ENCODE measurements at places on chromosomes 12 and 14. TPM values are rescaled to one million over a fixed set of nuclear protein-coding genes. Genes with fewer than 3 reads are reported as not detected.

- DNase-seq = no peak
Measured at GRCh38 chr12:6092784-6093722, 31.4 kb downstream of the VWF start.

GRCh38 chr14:92430686-92431085 is 82.9 kb upstream of the RIN3 start:
- DNase-seq = no peak

DNA sequence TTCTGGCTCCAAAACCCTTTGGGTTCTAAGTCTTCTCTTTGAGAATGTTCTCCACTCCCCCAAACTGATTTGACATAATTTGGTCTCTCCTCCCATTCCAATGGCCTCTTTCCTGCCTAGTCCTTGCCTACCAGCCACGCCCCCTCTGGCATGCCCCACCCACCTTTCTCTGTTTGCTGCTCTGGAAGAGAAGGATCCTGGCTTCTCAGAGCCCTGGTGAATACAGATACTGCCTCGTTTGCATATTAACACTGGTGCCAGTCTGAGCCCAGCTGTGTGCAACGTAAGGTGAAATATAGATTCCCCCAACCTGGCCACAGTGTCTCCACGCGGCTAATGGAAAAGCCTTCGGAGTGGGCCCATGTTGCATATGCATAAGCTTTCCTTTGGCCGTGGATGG is 79.7 kb downstream of the PAPOLA start:
- DNase-seq = no peak

DNA sequence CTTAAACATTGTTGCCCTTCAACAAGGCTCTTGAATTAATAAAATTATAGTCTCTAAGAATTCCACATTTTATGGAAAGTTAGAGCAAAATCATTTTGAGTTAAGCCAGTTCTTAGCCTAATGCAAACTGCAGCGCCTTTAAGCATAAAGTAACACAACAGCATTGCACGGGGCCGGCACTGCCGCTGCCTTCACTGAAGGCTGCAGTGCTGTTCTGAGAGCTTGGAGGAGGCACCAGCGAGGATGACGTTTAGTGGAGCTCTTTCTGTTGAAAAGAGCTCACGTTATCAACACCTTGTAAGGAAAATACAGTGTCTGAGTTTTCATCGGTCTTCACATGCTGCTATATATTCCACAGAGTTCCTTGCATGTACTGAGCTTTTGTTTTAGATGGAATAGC is 38.3 kb upstream of the DYNC1H1 start:
- no peak for DNase-seq

GRCh38 chr12:25361511-25361910 is 110.8 kb upstream of the KRAS start:
- no peak for DNase-seq

DNA sequence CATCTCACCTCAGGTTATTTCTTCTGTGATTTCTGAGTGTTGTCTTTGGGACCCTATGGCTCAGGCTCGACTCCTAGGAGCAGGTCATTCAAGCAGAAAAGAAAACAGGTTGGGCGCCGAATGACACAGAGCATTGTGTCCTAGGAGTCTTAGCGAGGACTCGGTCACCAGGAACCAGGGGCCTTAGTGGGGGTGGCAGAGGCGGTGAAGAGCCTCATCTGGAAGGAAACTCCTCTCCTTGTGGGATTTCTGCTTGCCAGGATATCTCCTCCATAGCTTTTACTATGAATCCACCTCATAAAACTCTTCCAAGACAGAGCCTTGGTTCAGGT is 630 bp downstream of the PLEKHH1 start:
- no peak for DNase-seq

DNA sequence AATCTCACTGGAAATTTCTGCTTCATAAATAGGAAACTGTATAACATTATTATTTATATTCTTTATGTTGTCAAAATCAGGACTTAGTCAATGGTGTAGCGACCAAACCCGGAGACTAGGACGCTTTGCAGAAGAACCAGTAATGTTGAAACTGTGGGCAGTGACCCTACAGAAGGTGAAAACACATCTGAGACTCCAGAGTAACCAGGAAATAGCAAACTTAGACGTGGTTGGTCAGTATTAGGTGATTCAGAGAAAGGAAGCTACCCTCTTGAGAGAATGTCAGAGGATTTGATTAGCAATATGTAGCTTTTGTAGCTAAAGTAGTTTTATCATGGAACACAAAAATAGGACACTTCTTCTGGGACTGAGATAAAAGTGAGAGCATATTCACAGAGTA is 381.9 kb downstream of the SLC16A7 start:
- DNase-seq = no peak

GDF3 gene
- polyA plus RNA-seq = 0.40 TPM

- DNase-seq = no peak
Measured at GRCh38 chr12:25051656-25052195, 102.8 kb upstream of the BCAT1 start.

- DNase-seq = no peak
Measured at GRCh38 chr14:56854325-56854724, 44.0 kb upstream of the OTX2 start.

DNA sequence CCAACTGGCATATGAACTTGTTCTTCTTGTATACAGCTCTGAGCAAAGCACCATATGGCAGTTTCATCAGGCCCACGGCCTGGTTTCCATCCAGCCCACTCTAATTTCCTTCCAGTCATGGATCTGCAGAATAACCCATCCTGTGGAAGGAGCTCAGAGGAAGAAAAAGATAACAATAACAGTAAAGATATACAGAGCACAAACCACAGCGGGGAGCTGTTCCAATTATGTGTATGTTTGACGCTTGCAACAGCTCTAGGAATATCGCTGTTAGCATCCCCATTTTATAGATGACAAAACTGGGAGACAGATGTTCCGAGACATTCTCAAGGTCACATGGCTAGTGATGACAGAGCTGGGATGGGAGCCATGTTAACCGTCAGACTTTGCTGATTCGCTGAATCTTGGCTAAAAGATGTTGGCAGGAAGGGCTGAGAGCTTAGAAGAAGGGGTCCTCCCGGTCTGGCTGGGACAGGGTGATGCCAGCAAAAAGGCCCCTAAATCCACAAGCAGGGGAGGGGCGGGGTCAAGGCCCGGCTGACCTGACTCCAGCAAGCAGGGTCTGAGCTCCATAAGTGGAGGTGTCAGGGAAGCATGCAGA is 34.4 kb upstream of the CIPC start:
- peak; percentile 45 for DNase-seq

DNA sequence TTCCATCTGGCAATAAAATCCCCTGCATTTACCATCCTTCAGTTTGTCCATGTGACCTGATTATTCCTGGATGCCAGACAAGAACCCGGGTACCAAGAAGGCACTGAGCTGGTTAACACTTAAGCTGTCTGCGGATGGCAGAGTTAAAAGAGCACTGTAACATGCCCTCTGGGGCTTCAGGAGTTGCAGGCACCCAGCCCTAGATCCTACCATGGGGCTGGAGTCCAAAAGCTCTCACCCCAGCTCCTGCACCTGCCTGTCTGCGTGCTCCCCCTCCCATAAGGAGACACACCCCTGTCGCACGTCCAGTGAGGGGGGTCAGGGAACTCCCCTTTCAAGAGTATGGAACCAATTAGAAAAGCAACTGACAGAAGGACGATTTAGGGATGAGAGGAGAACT is 14.6 kb upstream of the FBXO34 start:
- DNase-seq = no peak

DNA sequence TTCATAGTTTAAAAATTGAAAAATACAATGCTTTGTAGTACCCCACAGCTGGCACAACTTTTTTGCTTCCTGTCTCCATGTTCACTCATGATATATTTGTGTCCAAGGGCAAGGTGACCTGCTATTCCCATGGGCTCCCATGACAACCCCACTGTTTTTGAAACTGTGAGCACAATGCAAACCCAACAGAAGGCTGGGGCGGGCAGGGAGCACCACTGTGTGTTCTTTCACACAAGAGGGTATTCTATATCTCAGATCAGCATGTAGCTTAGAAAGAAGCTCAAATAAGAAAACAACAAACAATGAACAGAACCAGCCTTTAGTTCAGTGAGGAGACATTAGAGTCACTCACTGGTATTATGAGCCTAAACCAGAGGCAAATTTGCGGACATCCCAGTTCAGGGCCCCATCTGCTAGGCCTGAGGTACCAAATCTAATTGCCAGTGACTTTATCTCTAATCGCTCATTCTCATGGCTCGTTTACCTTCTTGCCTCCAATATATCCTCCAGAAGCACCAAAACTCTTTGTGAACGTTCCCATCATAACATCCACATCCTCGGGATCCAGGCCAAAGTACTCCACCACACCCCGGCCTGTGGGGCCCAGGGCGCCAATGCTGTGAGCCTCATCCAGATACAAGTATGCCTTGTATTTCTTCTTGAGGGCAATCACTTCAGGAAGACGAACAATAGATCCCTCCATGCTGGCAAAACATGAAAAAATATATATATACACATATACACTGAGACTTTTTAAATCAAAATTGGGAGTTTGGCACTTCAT is 56.4 kb upstream of the ISM2 start:
- no peak for DNase-seq

DNA sequence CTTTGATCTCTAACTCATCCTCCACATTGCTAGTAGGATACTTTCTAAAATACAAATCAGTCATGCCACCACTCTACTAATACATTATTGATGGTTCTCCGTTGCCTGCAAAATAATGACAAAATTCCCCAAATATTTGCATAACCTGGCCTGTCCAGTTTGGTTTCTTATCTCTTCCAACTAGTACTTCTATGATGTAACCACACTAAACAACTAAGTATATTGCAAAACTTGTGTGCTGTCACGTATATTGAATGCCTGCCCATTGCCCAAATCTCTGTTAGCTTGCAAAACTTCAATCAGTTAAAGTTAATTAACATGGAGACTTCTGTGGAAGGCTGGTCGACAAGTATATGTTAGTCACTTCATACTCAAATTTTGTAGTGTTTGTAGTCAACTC is 6.5 kb downstream of the OR6C74 start:
- no peak for DNase-seq

DNA sequence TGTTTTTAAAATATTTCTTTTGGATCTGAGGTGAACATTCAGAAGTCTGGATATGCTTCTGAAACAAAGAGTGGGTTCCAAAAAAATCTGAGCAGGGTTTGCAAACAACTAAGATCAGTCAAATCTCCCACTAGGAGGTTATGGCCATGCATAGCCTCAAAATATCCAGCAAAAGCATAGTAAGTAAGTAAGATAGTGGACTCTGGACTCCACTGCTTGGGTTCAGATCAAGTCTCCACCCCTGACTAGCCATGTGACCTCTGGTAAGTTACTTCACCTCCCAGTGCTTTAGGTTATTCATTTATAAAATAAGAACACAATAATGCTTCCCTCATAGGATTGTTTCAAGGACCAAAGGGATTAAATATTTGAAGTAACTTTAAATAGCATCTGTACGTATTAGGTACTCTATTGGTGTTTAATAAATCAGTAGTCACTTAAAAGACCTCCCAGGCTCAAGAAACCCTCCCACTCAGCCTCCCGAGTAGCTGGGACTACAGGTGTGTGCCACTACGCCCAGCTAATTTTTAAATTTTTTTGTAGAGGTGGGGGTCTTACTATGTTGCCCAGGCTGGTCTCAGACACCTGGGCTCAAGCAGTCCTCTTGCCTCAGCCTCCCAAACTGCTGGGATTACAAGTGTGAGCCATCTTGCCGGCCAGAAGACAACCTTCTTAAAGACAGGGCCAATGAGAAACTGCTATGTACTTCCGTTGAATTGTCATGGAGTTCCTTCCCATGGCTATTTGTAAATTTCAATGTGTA is 95.7 kb upstream of the SOX5 start:
- no peak for DNase-seq

KLRC4 gene
- polyA plus RNA-seq = not detected

DNA sequence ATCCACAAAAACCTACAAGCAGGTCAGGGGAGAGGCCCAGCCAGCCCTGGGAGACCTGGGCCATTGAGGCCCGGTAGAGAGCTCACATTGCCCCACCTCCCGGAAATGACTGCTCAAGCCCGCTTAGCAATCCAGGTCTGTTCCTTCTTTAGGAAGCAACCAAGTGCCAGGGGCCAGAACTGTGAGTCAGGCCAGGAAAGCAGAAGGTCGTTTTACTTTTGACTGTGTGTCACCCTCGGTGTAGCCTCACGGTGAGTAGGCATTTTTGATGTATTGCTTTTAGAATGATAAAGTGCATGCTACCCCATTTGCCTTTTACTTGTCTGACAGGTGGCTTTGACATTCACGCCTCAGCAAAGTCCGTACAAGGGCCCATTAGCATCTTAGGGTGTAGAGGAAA is 25.4 kb upstream of the PWP1 start:
- DNase-seq = no peak

KERA gene
- polyA plus RNA-seq = 60.8 TPM

DNA sequence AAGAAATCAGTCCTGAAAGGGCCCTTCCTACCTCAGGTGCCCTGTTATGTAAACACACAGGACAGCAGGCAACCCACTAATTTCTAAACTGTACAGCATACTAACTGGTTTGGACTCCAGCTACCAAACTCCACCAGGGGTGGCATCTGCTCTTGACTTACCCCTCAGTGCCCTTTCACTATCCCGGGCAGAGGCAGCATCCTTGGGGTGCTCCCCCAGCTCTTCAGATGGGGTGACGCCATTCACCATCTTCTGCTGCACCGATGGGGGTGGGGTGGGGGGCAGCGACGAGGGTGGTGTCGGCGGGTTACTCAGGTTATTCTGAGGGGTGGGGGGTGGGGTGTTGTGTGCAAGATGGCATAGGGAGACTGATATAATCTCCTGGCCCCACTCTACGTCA is 11.5 kb upstream of the PRKAG1 start:
- no peak for DNase-seq

DNA sequence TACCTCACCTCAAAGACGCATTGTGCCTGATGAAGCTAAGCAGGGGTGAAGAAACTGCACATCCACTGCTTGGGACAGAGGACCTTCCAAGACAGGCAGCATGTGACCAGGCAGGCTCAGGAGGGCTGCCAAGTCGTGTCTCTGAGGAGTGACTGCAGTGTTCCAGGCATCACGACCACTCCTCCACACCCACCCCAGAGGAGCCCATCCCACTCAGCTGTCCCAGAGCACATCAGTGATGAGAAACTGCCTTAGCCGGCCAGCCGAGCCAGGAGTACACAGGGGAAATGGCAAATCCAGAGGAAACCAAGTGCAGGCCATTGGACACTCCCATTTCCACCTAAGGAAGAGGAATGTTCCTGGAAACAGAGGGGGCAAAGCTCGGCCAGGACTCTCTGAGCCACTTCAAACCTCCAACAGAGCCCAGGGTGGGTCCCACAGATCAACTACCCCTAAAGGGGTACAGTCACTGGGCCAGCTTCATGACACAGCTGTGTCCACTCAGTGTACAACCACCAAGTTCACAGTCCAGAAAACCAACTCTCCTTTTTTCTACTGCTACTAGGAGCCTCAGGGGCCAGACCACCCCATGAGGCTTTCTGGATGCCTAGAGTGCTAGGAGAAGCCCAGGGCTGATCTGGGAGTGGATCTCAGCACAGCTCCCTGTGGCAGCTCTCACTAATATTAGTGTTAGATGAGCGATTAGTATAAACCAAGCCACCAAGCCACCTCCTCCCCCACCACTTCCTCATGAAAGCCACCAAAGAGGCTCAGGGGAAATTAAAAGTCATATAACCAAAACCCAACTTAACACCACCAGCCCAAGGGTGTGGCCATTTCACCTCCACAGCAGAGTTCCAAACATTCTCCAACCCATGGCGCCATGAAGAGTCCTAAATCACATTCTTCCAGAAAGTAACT is 15.4 kb downstream of the PXN start:
- no peak for DNase-seq

- no peak for DNase-seq
Measured at GRCh38 chr12:93886533-93887511, 209.6 kb downstream of the CRADD start.
